ENCODE measurements at places on chromosomes 1 and 21.

GRCh38 chr1:27575840-27576331, 28.1 kb downstream of the AHDC1 start:
- no peak for DNase-seq

DNA sequence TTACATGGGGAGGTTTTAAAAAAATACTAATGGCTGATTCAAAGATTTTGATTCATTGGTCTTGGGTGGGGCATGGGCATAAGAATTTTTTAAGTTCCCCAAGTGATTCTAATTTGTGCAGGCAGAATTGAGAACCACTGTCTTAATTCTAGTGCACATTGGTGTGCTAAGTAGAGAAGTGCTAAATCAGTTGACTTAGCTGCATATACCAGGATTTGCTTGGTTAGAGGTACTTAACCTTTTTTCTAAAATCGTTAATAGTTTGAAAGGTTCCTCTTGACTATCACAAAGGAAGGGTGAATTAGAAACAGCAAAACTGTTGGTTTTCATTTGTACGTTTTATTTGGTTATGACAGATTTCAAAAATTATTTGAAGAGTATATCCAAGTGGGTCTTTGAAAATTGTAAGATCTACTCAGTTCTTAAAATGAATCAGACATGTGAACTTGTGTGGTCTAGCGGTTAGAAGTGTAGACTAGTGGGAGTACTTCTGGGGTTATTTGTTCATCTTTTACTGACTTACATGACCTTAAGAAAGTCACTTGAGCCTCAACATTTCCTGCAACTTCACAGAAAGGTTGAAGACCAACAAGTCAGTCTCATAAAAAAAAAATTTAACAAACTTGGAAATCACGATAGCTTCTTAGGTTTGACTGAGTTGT, 66.7 kb downstream of the RPAP2 start:
- no peak for DNase-seq

- DNase-seq, result no peak
These were observed 12.7 kb upstream of the WDR26 start for GRCh38 chr1:224447251-224447650.

DNA sequence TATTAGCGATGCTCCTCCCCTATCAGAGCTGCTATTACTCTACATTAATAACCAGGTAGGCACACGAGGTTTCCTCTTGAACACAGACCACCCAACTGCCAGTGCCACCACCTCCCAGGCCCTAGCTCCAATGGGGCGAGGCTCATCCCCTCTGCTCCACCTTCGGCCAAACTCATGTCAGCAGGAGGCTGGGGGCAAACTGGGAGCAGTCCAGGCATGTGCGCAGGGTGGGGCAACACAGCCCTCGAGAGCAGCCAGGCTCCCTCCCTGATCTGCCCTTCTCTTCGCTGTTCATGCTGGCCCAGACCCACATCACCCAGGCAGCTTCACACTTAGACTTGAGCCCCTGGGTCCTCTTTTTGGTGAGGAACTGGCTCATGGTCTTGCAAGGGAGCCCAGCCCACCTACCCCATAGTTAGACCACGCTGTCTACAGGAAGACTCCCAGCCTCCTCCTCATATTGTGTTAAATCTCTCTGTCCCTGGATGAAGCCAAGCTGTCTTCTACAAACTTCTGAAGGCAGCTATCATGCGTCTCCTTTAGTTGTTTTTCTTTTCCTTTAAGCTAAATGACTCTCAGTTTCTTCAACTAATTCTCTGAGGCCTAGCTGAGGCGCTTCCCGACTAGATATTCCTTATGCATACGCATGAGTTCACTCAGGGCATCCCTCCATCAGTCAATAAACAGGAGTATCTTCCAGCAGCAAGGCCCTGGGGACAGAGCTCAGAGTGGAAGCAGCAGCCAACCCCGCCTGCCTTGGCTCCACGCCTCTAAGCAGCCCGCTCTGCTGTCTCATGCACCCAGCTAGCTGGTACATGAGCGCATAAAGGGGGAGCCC, 12.0 kb downstream of the TMEM9 start:
- no peak for DNase-seq

- DNase-seq, result no peak
These were observed 61.1 kb downstream of the SDC3 start for GRCh38 chr1:30847358-30847972.

Data from activated CD8-positive, alpha-beta memory T cell treated with anti-CD3 and anti-CD28 coated beads for 1 hour (primary cell).